Right renal cortex interstitium (tissue), 3 donors: ENCODE measurements at places on chromosomes 3 and 15. TPM values are rescaled to one million over a fixed set of nuclear protein-coding genes. Genes with fewer than 3 reads are reported as not detected.

GRCh38 chr3:40920041-40920440 is 279.3 kb upstream of the CTNNB1 start:
- no peak for DNase-seq

- DNase-seq, result no peak
Observed at GRCh38 chr3:99418709-99419108, 219.7 kb upstream of the COL8A1 start.

GRCh38 chr15:63044077-63044644 is 1.6 kb downstream of the TPM1 start:
- DNase-seq, result no peak

DNA sequence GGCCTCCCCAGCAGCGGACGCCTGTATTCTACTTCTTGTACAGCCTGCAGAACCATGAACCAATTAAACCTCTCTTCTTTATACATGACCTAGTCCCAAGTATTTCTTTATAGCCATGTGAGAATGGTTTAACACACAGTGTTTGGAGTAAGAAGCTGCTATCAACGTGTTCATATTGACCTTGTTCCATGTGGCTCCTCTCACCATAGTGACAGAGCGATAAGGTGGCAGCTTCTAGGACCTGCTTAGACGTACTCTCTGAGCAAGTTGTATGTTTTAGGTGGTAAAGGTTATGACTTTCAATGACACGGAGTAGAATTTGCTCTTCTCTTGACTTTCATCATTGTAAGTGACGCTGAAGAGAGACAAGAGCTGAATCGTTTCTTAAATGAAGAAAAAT is 157.7 kb upstream of the SLCO3A1 start:
- DNase-seq, result no peak

P2RY14 gene
- polyA plus RNA-seq, result 1.0 TPM
